Retina (tissue), 1 donor: ENCODE measurements at places on chromosomes 5 and 9.

- no peak for DNase-seq
Measured at GRCh38 chr5:36704131-36704530, 97.7 kb downstream of the SLC1A3 start.

GRCh38 chr5:68641211-68641610 is 425.7 kb downstream of the PIK3R1 start:
- no peak for DNase-seq

GRCh38 chr5:138635265-138635664 is 60.1 kb upstream of the HSPA9 start:
- peak; percentile 59 for DNase-seq

DNA sequence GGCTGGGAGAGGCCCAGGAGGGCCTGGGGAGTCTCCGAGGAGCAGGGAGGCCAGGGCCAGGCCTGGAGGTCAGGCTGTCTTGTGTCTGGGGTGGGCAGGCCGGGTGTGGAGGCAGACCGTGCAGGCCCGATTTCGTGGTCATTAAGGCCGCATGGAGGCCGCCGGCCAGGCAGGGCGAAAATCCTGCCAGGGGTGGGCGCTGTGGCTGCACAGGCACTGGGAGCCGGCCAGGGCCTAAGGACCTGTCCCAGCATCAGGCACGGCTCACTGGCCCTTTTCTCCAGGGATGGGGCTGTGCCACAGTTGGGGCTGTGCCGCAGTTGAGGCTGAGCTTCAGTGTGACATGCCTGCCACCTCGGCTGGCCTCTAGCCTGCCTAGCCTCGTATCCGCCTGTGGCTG is 35.9 kb downstream of the ASS1 start:
- DNase-seq = no peak

DNA sequence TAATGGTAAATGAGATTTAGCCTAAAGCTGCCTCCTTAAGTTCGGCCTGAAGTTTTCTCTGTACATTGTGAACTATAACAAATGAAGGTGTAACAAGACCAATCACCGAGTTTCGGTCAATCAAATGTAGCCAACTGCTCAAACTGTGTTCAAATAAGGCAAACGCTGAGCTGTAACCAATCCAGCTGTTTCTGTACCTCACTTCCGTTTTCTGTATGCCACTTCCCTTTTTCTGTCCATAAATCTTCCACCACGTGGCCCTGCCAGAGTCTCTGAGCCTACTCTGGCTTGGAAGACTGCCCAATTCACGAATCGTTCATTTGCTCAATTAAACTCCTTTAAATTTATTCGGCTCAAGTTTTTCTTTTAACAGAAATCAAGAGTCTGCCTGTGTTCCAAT is 193.5 kb upstream of the KLF9 start:
- DNase-seq = no peak

- DNase-seq = no peak
Measured at GRCh38 chr9:801399-802071, 40.0 kb upstream of the DMRT1 start.

- DNase-seq = no peak
Measured at GRCh38 chr5:178509491-178510057, 80.6 kb downstream of the COL23A1 start.

DNA sequence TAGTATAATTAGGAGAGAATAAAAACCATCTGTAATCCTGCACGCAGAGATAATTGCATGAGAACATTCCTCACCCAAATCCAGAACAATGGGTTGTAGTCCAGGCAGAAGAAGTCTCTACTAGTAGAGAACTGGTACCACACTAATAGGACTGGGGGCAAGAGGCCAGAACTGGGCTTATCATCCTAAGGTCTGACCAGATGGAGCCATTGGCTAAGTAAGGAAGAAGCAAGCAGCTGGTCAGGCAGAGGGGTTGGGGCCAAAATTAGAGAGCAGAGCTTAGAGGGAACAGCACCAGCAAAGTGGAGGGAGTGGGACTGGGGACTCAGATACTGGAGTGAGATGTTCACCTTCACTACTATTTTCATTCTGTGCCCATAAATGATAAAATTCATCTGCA is 35.4 kb upstream of the MAP1B start:
- no peak for DNase-seq

DNA sequence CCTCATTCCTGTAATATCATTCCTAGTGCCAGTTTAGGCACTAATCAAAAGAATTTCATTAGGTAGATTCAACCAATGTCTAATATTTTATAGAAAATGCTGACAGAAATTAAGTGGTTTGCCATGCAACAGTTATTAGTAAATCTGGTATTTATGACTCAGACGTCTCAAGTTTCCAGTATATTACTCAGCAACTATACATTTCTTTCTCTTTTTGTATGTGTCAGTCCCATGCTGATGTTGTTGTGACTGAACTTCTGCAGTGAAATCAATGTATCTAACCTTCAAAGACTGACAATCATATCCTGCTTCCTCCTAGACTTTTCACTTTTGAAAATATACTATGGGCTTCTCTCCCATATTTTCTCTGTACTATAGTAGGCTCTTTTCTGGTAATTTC is 822.5 kb downstream of the NR2F1-AS1 start:
- DNase-seq = no peak

DNA sequence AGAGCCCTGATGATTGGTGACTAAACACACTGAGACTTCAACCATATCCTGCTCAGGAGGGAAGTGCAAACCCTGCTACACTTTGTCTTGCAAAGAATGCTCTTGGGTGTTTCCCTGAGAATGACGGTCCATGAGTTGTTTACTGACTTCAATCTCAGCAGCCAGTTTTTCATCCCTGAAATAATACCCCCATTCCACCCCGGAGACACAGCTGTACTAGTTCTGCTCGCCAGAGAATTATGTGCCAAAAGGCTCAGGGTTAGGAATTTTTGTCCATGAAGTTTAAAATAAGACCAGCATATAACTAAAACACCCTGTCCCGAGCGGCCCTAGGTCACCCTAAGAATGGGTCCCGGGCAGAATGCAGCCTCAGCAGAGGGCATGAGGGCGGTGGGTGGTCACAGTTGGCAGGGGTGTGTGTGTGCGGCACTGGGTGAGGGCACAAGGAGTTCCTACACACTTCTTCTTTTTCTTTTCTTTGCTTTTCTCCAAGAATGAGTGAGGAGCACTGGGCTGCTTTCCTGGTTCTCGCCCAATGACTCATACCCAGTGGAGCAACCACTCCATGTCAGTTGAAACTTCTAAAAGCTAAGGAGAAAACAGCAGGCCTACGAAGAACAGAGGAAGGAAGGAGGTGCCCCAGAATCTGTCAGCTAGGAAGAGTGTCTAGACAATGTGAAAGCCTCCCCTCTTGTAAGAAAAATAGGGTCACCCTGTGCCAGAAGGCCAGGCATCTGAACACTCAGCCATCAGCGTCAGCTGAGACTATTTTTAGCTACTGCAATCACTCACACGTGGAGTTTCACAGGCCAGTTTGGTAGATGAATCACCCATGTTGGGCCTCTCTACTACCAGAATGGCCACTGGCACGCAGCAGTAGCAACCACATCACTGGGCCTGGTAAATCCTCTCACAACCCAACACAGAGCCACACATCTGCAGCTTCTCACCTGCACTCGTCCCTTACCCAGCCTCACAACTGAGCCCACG is 105.9 kb downstream of the DPYSL3 start:
- no peak for DNase-seq

DNA sequence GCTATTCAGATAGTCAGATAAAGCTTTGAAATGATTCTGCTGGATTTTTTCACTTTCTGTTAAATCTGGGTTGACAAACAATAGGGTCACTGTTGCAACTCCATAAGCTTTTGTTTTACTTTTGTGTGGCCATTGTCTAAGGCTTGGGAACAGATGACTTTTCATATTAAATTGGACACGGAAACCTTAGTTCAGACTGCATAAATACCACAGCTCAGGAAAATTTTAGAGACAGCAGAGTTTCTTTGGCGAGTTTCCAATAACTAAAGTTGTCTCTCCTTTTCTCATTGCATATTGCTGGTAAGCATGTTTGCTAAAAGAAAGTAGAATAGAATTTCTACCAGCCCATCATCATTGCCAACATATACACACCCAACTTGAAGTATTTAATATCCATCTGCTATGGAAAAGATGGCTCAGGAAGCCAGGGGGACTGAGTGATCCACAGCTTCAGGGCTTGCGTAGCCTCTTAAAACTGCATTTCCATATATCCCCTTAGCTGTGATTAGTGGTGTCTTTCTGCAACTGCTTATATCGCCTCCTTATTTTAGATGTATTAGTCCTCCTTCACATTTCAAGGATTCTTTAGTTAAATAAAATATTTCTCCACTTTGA is 168.2 kb downstream of the ARHGAP26 start:
- no peak for DNase-seq

DNA sequence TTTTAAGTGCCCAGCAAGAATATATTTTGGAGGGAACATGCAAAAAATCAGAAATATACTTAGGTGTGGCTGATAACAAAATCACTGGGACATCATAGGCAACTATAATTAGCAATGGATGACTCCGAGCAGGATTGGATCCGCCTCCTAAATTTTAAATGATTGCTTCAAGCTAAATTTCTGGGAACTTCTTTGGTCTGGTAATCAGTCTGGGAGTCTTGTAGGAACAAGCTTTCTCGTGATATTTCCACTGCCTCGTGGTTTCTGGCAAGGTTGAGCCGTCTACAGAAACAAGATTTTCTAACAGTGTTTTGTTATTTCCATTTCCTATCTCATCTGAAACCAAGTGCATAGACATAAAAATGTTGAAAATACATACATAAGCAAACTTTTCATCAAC is 232.6 kb downstream of the BNC2 start:
- DNase-seq = no peak

- no peak for DNase-seq
Measured at GRCh38 chr5:149824120-149824519, 94.0 kb downstream of the PPARGC1B start.

DNA sequence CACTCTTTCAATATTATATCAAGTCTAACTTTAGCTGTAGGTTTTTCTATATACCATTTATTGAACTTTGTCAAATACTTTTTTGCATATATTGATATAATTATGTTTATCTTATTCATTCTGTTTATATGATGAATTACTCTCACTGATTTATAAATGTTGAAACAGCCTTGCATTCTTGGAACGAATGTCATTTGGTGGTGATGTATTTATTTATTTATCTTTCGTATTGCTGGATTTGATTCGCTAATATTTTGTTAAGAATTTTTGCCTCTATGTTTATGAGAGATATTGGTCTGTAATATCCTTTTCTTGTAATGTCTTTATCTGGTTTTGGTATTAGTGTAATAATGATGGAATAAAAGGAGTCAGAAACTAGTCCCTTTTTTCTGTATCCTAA is 563.9 kb downstream of the ANXA1 start:
- no peak for DNase-seq

DNA sequence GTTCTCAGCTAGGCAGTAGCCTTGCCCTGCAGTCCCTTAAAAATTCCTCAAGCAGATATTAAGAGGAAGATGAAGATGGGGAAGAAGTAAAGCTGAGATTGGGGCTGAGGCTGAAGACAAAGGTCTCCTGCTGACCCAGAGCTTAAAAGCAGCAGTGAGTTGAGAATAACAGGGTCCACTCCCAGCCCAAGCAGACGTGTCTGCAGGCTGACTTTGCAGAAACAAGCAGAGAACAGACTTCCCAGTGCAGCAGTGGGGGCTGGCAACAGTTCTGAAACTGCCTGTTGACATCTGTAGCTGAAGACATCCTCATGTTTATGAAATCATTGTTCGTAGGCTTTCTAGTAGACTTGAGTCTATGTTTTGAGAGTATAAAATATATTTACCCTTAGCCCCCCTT is 1.1 kb downstream of the CTXN3 start:
- DNase-seq = peak; percentile 39

DNA sequence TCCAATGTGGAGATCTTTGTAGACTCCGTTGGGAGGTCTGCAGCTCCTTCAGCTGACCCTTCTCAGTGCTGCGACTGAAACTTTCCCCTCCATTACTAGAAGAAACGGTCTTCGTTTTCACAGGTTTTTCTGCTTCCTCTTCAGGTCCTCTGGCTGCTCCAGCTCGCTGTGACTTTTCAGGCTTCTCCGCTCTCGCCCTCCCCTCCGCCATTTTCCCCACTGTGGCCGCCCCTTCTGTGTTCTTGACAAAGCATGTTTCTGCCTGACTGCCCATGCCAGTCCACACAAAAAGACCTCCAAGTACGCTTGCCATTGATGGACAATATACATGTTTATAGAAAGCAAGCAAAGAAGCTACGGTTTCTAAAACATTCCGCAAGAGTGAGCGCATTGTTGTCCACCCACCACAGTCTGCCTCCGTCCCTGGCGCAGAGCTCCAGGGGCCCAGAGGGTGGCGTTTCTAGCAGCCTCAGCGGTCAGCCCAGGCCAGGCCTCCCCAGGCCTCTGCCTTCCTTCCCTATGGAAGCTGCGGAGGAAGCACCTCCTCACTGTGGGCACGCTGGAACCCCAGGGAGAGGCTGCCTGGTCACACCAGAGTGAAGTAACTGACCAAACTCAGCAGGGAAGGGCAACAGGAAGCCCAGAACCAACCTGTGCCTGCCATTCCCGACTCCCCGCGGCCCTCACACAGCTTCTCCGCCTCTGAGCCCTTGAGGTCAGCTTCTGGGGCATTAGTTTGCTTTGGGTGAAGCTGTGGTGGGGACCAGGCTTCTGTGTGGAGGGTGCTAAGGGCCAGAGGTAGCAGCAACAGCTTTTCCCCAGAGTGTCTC is 19.9 kb upstream of the S1PR3 start:
- DNase-seq = peak; percentile 85

DNA sequence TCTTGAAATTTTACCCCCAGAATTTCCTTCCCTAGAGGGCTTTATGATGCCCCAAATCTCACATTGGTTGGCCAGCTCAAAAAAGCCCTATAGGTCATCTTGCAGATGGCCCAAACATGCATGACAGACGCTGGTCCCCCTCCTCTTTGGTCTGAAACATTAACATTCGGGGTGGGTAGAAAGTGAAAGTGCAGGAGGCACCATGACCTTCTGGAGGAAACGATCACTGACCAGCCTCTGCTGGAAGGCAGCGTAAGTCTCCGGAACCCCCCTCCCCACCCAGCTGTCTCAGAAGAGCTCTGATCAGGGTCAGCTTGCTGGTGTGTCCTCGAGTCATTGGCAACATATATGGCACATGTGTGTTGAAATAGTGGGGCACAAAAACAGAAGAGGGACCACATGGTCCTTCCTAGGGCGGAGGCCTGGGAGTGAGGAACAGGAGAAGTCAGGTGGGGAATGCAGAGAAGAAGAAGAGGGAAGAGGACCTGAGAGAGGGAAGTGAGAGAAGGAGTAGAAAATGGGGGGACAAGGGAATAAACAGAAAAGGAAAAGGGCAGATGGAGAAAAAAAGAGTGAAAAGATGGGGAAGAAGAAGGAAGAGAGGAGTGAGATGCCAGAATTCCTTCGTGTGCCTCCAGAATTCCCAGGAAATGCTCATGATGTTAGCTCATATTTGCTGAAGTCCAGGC is 46.2 kb downstream of the IL31RA start:
- DNase-seq = no peak

DNA sequence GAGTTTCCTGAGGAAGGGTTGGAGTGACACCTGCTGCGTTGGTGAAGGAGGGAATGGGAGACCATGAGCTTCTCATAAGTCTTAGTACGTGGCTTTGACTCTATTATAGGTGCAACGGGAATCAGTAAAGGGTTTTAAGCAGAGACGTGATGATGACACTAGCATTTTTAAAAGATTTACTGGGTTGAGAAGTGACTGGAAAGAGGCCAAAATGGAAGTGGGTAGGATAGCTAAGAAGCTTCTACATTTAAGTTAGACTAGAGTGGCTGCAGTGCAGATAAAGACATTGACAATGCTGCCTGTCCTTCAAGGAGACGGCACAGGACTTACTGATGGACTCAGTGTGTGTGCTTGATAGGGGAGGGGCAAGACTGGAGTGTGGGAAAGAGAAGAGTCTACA is 6.2 kb downstream of the GAPT start:
- no peak for DNase-seq
